ENCODE measurements at places on chromosomes 5 and 9.

- no peak for DNase-seq
Observed at GRCh38 chr5:168047669-168048111, 243.8 kb upstream of the WWC1 start.

DNA sequence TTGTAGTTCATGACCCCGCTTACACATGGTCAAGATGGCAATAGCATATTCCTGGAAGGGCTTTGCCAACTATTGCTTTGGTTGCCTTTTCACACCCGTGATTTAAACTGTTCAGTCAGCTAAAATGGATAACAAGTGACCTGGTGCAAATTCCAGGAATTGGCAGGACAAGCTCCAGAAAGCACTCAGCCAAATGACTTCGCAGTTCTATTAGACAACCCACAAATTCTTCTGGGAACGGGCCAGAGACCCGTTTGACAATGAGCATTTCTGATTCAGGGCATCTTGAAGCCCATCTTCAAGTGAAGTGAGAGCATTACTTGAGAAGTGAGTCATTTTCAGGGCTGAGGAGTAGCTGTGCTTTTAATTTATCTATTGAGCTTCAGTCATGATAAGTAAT lies 165.0 kb downstream of the DROSHA start:
- no peak for DNase-seq

DNA sequence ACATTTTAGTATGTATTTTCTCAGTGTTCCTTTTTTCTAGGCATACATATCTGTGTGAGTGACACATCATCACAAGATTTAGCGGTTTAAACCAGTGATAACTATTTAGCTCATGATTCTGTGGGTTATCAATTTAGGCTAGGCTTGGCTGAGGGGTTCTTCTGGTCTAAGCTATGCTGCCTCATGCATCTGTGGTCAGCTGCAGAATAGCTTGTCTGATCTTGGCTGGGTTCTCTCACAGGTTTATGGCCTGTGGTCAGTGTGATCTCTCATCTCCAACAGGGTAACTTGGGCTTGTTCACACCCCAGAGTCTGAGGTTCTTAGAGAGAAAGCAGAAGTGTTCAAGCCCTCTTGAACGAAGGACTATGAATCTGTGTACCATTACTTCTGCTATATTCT lies 363.3 kb downstream of the KDM4C start:
- DNase-seq: no peak

DNA sequence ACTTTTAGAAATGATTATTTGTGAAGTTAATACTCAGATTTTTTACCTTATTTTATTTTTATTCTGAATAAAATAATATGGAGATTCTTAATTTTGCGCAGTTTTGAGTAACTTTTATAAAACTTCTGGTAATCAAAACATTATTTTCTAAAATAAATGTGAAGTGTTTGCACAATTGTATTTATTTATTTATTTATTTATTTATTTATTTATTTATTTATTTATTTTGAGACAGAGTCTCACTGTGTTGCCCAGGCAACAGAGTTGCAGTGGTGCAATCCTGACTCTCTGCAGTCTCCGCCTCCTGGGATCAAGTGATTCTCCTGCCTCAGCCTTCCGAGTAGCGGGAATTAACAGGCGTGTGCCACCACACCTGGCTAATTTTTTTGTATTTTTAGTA lies 73.5 kb downstream of the RPS6 start:
- no peak for DNase-seq

GRCh38 chr5:17896605-17897004 lies 262.3 kb downstream of the TAF11L14 start:
- no peak for DNase-seq

GRCh38 chr9:102445181-102445747 lies 549.9 kb upstream of the CYLC2 start:
- DNase-seq: no peak

DNA sequence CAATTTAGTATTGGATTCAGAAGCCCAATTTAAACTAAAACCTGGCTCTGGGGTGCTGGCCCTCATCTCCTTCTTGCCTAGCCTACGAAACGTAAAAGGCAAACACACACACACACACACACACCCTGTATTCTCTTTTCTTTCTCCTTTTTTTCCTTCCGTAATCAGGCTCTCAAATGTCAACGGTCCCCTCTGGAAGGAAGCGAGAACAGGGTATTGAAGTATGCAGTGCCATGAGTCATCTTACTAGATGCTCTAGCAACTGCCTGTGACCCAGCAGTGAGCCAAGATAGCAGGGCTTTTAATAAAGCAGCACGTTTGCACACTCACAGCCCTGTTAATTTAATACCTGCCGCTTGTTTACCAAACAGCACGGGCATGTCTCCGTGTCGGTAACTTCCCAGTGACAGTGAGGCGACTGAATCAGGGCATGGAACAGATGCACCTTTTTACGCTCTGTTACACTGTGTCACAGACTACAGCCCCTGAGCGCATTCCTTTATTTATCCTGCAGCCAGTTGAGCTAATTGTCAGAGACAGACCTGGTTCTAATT lies 243.8 kb downstream of the BNC2 start:
- no peak for DNase-seq

- no peak for DNase-seq
Observed at GRCh38 chr5:67992923-67993322, 222.6 kb upstream of the PIK3R1 start.

DNA sequence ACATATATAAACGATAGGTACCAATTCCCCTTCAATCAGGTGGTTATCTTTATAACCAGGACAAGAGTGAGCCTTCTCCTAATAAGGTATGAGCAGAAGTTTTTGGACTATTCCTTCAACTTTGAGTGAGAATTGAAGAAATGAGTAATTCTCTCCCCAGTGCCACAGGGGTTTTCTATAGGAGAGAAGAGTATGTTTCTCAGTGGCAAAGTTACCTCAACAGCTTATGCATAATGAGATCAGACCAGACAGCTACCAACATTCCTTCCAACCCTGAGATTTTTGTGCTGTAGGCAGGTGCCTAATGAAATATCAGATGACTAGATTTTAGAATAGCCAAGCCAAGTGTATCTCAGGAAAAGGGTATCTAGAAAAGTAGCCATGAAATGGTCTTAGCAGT lies 40.9 kb downstream of the ABLIM3 start:
- DNase-seq: no peak

GRCh38 chr5:58803056-58803455 lies 220.2 kb downstream of the RAB3C start:
- no peak for DNase-seq

DNA sequence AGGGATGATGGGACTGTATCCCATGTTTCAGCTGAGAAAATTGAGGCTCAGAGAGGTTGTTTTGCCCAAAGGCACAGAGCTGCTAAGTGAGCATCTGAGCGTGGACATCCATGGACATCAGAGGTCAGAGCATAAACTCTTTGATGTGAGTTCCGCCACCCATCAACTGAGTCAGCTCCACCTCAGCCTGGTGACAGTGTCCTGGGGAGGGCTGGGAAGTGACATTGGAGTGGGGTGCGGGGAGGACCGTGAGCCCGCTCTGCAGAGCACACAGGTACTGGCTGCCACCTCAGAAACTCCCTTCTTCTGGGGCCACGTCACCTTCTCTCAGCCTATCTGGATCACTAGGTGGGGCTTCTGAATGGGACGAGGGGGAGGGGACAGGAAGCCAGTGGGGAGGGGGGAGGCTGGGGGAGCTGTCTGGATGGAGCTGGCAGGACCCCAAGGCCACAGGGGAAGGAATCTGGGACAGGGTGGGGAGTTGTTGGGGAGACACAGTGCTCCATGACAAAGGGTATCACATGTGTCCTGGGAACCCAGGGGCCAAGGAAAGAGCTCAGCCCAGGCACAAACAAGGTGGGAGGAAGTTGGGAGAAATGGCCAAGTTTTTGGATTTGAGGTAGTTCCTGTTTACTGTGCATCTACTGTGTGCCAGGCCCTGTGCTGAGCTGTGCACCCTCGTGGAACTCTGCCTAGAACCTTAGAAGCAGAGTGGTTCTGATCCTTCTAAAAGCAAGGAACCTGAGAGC lies 2.5 kb downstream of the LAMC3 start:
- no peak for DNase-seq

DNA sequence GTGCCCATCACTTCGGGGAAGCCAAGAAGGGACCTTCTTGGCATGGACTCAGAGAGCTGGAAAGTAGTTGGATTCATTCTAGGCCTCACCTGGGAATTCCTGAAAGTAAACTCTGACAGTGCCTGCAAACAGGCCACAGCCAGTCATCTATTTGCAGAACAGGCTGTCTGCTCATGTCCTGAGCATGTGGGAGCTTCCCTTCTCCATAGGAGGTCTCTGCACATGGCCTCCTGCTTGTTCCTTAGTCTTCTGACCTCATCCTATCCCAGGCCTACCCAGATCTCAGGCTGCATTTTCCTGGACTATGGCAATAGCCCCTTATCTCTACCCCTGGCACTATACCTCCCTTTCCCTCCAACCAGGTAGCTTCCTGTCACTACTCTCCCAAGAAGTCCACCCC lies 67.2 kb upstream of the FSTL4 start:
- no peak for DNase-seq

DNA sequence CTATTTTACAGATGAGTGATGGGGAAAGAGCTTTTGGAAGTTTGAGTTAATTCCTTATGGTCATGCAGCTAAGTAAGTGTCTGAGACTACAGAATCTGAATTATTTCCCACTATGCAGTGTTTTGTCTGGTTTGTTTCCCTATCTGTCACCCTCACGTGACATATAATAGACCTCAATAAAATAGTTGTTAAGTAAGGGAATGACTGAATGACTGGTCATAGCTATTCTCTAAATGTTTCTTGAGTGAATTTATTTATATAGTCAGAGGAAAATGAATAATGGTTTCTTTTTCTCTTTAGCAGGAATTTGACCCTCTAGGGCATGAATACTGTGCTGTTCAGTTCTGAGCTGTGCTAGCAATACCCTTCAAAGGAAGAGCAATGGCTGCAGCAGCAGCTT lies 10.3 kb downstream of the TRIM32 start:
- no peak for DNase-seq

DNA sequence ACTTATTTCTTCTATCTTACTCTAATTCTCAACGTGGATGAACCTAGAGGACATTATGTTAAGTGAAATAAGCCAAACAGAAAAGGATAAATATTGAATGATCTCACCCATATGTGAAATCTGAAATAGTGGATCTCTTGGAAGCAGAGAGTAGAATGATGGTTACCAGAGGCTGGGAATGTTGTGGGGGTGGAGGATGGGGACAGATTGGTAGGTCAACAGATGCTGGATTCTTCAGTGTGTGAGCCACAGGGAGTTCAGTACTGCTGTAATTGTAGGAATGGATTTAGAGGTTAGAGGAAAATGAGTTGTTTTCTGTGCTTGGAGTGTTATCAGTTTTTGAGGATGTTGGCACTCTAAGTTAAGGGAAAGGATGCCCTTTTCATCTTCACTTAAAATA lies 190.6 kb downstream of the FBXL7 start:
- DNase-seq: no peak

GRCh38 chr9:4861145-4861544 lies 68.4 kb downstream of the RCL1 start:
- no peak for DNase-seq

DNA sequence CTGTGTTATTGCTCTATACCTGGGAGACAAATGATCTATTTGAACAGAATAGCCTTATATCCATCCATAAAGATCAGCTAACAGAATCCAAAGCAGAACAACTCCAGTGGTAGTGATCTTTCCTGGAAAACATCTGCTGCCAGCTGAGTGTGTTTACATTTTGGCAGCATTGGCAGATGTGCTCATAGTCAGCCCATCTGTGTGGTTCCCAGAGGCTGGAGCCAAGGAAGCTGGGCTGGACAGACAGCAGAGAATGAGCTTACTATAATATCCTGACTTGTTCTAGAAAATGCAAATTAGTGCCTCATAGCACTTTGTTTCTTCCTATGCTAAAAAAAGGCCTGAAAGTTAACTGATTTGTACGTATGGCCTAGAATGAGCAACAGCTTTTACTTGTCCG lies 99.7 kb downstream of the ST8SIA4 start:
- DNase-seq: no peak

- no peak for DNase-seq
Observed at GRCh38 chr5:117872798-117873368, 1115.5 kb downstream of the DTWD2 start.

DNA sequence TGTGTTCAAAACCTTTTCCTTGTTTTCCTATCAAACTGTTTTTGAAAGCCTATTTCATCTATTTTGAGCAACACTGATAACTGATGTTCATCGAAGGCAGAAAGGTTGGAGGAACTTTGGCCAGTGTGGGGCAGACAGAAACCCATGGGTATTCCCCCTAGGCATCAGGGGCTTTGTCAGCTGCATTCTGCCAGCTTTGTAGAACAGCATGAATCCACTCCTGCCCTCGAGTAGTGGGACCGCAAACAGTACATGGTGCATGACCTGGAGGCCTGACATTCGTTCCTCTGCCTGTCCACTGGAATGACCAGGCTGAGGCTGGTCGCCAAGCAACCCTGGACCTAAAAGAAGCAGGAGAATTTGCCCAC lies 22.7 kb downstream of the ARHGAP26 start:
- no peak for DNase-seq

- no peak for DNase-seq
Observed at GRCh38 chr5:114252226-114252625, 109.6 kb upstream of the KCNN2 start.

- DNase-seq: no peak
Observed at GRCh38 chr9:131823701-131824146, 83.8 kb upstream of the RAPGEF1 start.

- no peak for DNase-seq
Observed at GRCh38 chr9:13445103-13445500, 165.6 kb upstream of the MPDZ start.

All from esophagus squamous epithelium (tissue), 5 donors.